ENCODE measurements at places on chromosomes 2 and 18. TPM values are rescaled to one million over a fixed set of nuclear protein-coding genes. Genes with fewer than 3 reads are reported as not detected.

The ACKR3 gene
- 20.4 TPM for polyA plus RNA-seq

The PGAP1 gene
- polyA plus RNA-seq = 1.6 TPM

The DUSP19 gene
- 0.65 TPM for polyA plus RNA-seq

The SCN1A gene
- polyA plus RNA-seq = not detected

The COL3A1 gene
- polyA plus RNA-seq = 11.2 TPM

The NTSR2 gene
- polyA plus RNA-seq = 0.82 TPM

The GDF7 gene
- 0.04 TPM for polyA plus RNA-seq

The ASXL3 gene
- polyA plus RNA-seq = not detected

The SERPINB11 gene
- polyA plus RNA-seq = not detected

The ZNF396 gene
- polyA plus RNA-seq = 0.73 TPM

The MYL12B gene
- 193 TPM for polyA plus RNA-seq

The KIAA2012 gene
- polyA plus RNA-seq = 0.03 TPM

The GRP gene
- not detected for polyA plus RNA-seq

The REG3A gene
- not detected for polyA plus RNA-seq

The RGPD8 gene
- not detected for polyA plus RNA-seq

The CCNYL1 gene
- 6.1 TPM for polyA plus RNA-seq

The ASB18 gene
- 1.1 TPM for polyA plus RNA-seq

The CXCR4 gene
- 1.8 TPM for polyA plus RNA-seq

The LIPG gene
- polyA plus RNA-seq = 0.62 TPM

The VWC2L gene
- not detected for polyA plus RNA-seq

The OLA1 gene
- polyA plus RNA-seq = 112 TPM

The SERPINB2 gene
- polyA plus RNA-seq = not detected

The FAP gene
- 0.96 TPM for polyA plus RNA-seq

The GBX2 gene
- polyA plus RNA-seq = not detected

All from psoas muscle (tissue), 8 donors.